ENCODE measurements at places on chromosomes 7 and 10.

DNA sequence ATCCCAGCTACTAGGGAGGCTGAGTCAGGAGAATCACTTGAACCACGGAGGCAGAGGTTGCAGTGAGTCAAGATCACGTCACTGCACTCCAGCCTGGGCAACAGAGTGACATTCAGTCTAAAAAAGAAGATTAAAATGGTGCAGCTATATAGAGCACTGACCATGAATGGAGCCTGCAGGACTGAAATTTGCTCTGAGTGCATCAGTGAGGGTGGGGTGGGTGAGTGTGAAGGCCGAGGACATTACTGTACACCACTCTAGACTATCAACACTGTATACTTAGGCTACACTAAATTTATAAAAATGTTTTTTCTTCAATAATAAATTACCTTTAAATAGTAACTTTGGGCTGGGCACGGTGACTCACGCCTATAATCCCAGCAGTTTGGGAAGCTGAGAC is 294.7 kb downstream of the PTPRN2 start:
- DNase-seq = no peak

GRCh38 chr7:70711452-70711851 is 420.5 kb upstream of the GALNT17 start:
- no peak for DNase-seq

DNA sequence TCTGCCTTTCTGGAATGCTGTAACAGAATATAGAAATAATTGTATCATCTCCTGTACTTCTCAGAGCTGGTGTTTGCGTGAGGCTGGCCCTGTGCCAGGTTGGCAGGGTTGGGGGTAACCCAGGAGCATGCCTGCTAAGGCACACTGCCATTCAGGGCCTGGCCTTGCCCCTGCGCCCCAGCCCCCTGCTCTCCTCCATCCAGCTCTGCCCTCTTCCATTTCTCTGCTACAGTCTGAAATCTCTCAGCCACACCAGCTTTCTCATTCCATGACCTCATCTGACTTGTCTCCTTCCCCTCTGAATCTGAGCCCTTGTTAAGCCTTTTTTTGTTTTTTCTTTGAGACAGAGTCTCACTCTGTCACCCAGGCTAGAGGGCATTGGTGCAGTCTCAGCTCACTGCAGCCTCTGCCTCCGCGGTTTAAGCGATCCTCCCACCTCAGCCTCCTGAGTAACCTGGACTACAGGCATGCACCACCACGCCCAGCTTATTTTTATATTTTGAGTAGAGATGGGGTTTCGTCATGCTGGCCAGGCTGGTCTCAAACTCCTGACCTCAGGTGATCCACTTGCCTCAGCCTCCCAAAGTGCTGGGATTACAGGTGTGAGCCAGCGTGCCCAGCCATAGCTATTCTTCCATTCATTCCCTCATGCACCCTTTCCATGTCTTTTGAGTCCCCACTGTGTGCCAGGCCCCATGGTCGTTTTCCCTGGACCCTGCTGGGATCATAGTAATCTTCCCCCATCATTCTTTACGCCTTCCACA is 206.8 kb downstream of the CUX1 start:
- DNase-seq = no peak

DNA sequence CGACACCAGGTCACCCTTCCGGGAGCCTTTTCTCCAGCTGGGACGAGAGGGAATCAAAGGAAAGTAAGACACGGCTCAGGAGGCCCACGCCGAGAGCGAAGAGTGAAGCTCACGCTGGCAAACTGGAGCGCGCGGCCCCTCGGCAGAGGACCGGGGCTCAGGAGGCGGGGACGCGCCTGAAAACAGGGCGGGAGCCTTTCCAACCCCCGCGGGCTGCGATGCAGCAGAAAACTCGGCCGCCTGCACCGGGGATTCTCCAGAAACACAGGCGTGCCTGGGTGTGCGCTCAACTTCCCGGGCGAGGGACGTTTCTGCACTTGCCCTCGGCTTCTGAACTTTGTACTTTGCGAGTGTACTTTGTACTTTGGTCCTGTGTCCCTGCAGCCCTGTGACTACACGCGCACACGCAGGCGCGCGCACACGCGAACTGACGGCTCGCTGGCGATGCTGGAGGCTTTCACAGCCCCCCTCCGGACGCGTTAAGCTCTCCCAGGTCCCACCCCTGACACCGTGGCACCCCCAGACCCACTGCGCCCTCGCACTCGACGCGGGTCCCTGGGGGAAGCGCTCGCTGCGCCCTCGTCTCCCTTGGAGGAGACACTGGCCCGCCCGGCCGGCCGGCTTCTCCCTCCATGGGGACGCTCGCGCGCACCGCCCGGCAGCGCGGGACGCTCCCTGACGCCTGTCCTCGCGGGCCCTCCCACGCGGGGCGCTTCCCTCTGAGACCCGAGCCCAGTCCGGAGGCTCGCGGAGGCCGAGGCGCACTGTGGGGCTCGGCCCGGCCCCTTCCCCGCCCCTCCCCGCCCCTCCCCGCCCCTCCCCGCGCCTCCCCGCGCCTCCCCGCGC is 588 bp upstream of the PAOX start:
- no peak for DNase-seq

DNA sequence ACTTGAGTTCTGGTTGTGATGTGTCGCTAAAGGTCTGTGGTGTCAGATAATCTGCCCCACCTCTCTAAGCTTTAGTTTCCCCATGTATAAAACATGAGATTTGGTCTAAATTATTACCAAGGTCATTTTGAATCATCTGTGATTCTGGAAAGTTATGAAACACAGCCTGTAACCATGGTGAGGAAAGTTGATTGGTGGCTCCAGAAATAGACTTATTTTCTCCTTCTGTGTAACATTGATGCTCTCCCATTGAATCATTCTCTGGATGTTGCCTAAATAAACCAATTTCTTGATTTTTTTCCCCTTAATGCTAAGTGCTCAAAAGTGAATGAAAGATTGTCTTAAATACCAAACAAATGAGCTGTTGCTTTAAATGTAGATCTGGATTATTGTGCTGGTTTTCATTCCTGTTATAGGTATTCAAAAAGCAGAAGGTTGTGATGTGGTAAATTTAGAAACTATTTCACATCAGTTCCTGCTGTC is 30.0 kb upstream of the PCGF5 start:
- DNase-seq = no peak

GRCh38 chr10:7665767-7666166 is 999 bp downstream of the ITIH5 start:
- no peak for DNase-seq

GRCh38 chr7:78510580-78511188 is 712.1 kb downstream of the PHTF2 start:
- peak; percentile 3 for DNase-seq

DNA sequence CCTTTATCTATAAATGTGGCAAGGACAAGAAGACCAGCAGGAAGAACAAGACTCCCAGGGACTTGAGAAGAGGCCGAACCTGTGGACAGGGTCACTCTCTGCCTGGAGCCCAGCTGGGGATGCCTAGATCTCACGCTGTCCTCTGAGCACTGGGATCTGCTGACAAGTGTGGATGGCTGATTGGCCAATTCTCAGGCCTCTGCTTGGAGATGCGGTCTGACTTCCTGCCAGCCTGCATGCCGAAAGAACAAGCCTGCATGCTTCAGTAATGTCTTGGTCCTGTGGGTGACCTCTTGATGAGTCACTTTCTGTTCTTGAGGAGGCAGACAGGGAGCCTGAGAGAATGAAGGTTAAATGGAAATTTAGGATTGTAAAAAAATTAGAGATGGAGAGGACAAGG is 84.7 kb downstream of the TMEM178B start:
- DNase-seq = no peak

DNA sequence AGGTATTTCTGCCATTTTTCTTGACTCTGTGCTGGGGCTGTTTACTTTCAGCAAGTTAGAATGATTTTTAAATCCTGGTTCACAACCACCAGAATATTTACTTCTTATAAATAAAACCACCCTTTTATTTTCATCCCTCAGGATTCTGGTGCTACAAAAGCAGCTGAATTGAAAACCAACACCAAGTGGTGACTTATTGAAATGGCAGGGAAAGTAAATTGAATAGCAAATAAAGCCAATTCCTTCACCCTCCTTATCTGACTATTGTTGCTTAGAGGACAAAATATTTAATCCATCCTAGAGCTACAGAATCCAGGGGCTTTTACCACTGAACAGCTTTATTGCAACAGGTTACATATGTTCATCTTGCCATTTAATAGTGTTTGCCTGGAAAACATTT is 828.6 kb upstream of the GHITM start:
- DNase-seq = no peak

DNA sequence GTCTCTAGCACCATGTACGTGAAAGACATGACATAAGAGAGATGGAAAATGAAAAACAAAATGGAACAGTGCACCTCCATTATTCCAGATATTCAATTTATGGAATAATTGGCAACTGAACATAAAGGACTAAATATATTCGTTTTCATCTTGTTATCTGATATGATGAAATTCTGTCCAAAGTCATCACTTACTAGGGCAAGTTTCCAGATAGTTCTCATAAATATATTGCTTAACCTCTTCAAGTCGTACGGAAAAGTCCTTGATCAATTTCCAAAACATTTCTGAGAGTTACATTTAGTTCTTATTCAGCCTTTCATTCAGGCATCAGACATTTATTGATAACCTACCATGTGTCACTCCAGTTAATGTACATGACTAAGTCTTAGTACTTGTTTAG is 185.2 kb downstream of the HGF start:
- DNase-seq = no peak

Measured in NCI-H524 treated with DMSO at 0.1 percent for 48 hours (cell line).